SK-MEL-5 (cell line): ENCODE measurements at places on chromosomes 7 and 10.

DNA sequence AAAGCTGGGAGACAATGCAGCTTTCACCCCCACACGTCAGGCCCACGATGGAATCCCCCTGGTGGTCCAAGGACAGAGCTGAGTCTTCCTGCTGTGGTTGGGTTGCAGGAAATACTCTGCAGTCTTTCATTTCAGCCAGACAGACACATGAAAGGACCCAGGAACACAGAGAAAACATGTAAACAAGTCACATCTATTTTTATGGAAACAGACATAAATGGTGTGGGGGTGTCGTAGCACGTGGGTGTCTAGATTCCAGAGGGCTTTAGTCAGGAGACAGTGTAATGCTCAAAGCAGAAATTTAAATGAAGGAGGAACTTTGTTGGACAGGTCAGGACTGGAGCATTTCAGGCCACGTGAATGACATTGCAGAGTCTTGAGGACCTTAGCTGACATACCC, 444.6 kb downstream of the SUGCT start:
- DNase-seq, result no peak

DNA sequence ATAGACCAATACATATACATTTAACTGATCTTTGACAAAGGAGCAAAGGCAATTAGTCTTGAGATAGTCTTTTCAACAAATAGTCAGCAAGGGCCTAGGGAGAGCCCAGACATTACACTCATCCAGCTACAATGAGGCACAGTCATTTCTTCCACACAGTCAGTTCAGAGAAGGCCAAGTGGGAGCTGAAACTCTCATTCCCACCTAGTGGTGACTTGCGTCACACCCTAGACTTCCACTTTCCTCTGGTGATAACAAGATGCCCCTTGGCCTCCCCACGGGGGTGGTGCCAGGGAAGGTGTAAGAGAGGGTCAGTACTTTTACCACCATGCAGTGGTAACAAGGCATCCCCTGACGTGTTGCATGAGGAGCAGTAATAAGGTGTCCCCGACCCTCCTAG, 8.0 kb downstream of the FRMPD2 start:
- no peak for DNase-seq

DNA sequence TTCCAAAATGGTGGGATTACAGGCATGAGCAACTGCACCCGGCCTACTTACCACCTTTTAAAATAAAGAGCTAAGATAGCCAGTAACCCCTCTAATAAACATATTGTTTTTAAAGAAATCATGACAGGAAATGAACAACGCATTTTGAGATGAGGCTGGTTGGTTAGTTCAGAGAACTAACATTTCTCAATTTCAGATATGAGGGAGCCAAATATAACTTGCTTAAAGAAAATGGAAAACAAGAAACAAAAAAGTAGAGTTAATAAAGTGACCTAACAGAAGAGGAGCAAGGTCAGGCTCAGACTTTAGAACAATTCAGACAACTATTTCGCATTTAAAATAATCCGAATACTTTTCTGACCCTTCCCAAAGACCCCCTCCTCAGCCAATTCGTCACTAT, 254.9 kb upstream of the PHF14 start:
- DNase-seq, result no peak

GRCh38 chr10:21517134-21518031, 8.1 kb downstream of the SKIDA1 start:
- peak; percentile 52 for DNase-seq

DNA sequence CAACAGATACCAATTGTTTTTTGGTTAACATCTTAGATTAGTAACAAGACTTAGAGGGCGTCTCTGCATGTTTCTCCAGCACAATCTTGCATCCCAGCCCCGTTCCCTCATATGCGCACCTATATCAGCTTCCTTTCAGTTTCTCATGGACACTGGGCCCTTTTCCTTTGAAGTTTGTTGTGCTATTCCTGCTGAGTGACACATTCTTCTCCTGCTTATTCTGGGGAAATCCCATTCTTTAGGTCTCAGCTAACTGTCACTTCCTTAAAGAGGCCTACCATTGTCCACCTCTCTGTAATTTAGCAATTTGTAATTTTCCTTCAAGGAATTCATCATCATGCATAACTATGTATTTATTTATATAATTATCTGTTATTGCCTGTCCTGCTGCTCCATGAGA, 110.3 kb upstream of the STEAP1B start:
- DNase-seq, result no peak

DNA sequence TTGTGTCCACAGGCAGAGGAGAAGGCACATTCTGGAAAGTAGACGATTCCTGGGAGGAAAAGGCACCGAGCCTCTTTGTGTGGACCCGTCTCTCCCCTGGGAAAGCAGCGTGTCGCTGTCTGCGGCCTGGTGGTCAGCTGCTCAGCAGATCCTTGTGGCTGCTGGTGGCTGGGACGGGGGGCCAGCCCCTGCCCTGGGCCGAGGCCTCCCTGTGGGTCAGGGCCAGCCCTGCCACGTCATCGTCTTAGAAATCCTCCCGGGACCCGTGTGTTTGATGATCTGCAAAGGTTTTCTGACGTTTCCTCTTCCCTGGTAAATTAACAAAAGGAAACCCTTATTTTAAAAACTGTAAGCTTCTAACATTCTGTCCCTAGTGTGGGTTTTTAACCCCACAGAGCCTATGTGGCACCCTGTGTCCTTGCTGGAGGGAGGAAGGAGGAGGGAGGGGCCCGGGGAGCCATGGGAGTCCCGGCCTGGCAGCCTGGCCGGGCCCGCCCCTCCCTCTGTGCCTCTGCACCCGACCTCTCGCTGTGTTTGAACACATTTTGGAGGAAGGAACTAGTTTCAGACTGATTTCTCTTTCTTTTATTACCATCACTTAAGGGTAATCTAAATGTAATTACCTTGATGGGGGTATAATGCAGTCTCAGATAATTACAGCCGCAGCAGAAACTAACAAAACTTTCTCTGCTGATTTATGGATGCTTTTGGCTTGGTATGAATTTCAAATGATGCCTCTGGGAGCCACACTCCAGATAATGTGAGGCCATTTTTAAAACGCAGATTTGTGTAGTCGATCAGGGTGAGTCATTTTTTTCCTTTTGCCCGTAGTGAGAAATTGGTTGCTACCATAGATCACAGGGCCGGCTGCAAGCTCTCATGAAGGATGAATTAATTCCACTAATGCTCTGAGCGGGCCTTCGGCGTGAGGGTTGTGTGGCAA, 85.5 kb downstream of the NKX6-2 start:
- DNase-seq, result no peak
